ENCODE measurements at places on chromosomes 11 and 22.

DNA sequence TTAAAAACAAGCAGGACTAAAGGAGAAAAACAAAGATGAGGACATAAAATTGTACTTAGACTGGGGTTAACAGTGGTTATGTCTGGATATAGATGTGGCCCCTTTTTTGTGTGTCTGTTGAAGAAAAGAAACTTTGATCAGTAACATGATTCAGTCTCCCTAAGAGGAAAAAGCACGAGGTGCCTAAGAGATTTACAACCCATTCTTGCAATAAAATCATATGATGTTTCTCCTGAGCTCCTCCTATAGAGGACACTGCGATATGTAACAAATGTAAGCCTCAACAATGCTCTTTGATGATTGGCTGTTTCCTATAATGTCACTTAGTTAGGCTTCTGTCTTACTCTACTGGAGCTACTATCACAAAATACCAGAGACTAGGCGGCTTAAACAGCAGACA lies 77.9 kb downstream of the FBXO7 start:
- DNase-seq: no peak

DNA sequence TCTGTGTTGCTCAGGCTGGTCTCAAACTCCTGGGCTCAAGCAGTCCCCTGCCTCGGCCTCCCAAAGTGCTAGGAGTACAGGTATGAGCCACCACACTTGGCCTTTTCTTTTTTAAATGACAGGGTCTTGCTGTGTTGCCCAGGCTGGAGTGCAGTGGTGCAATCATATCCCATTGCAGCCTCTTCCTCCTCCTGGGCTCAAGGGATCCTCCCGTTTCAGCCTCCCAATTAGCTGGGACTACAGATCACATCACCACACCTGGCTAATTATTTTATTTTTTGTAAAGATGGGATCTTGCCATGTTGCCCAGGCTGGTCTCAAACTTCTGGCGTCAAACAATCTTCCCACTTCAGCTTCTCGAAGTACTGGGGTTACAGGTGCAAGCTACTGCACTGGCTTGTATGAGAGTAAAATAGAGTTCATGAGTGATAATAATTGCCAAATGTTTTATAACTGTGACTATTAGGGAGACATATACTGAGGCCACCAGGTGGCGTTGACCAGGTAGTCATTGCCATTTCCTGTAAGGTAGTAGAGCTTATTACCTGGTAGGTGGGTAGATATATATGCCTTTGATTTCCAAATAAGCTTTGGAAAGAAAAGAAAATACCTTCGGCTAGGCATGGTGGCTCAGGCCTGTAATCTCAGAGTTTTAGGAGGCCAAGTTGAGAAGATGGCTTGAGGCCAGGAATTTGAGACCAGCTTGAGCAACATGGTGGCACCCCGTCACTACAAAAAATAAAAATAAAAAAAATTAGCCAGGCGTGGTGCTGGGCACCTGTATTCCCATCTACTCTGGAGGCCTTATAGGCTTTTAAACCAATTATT lies 5.4 kb downstream of the FDX1 start:
- no peak for DNase-seq

DNA sequence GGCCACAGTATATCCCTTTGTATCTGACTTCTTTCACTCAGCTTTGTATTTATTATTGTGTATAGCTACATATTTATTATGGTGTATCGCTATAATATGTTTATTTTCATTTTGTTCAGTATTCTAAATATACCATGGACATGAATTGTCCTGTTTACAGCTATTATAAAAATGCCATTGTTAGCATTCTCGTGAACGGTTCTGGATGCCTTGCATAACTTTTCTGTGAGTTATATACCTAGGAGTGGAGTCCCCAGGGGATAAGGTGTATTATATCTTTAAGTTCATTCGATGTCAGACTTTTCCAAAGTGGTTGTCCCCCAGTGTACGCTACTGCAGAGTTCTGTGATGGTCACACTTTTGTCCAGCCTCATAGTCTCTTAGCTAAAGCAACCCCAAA lies 301.7 kb downstream of the TMEM135 start:
- DNase-seq: no peak

- DNase-seq: no peak
Measured at GRCh38 chr11:47496808-47497207, 47.9 kb upstream of the RAPSN start.
